ENCODE measurements at places on chromosomes 5 and 9.

GRCh38 chr5:91123291-91123690, 259.8 kb downstream of the ARRDC3 start:
- no peak for DNase-seq

DNA sequence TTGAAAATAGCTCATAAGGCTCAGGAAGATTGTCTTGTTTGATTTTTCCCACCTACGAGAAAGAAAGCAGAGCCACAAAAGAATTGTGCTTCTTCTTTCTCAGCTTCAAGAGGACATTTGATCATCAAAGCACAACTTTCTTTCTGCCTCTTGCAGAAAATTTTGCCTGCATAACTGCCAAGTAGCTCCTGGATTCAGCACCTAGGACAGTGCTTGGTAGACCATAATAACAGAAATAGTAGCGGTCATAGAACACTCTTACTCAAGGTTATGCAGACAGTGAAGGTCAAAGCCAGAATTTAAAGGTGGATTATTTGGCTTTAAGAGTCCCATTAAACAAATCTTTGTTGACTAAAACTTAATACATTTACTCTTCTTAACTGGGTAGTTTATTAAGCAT, 594.7 kb upstream of the CCNG1 start:
- no peak for DNase-seq

- no peak for DNase-seq
Measured at GRCh38 chr5:154198611-154199230, 8.2 kb downstream of the GALNT10 start.

GRCh38 chr5:88736494-88736893, 146.5 kb downstream of the MEF2C start:
- no peak for DNase-seq

Measured in activated T-cell treated with anti-CD3 and anti-CD28 coated beads for 4 hours (primary cell).